ENCODE measurements at places on chromosomes 1 and 21.

DNA sequence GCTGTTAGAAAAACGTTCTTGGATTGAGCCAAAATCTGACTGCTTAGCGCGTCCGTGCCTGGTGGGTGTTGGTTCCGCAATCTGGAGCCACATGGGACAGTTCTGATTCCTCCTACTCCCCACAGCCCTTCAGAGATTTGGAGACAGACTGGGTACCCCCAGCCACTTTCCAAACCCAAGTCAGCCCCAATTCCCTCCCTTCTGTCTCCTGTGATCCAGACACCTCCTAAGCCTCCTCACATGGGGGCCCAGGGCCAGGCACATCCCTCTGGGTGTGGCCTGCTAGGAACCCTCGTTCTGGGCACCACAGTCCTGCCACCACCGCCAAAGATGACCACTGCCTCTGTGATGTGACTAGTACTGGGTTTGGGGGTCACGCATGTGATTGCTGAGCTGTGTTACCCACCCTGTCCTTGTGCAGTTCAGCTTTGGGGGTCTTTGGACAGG lies 4.8 kb downstream of the PLA2G5 start:
- no peak for DNase-seq

DNA sequence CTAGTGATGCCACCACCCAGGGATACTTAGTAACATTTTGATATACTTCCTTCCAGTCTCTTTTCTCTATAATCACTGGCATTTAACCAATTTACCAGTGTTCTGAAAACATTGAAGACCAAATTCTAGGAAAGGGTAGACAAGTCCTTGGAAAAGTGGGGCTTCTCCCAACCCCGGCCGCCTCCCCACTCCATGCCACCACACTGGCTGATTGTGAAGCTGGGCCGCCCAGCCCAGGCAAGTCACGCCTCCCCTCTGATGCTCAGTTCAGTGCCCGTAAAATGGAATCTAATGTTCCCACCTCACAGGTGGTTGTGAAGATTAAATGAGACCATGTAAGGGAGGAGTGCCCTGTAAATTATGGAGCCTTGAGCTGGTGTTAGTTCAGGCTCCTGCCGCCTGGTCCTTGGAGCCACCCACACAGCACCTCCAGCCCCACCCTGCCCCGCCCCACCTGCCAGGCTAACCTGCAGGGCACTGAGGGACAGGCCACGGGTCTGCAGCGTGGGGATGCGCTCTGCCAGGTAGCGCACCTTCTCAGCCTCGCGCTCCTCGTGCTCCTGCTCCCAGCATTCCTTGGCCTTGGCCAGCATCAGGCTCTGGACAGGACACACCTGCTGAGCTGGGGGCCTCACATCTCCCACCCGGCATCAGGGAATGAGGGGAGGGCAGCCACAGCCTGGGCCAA lies 7.3 kb downstream of the TNNI1 start:
- DNase-seq, result no peak

DNA sequence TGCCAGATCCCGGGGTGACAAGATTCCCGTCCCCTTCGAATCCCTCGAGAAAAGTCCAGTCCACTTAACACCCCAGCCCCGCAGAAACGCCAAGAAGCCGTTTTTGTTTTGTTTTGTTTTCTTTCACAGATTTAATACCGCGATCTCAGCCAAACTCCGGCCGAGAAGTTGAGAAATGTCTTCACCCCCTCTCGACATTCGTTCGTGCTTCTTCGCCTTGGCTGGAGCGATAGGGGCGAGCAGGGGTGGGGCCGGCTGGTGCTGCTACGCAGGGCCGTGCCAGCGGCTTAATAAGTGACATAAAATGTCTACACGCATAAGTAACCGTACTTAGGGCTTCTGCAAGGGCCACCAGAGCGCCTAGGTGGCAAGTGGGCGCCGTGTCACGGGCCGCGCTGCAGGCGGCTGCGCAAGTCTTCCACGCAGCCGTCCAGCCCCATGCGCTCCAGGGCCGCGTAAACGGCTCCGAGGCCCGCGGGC lies 4.9 kb downstream of the TNFRSF25 start:
- DNase-seq, result no peak

DNA sequence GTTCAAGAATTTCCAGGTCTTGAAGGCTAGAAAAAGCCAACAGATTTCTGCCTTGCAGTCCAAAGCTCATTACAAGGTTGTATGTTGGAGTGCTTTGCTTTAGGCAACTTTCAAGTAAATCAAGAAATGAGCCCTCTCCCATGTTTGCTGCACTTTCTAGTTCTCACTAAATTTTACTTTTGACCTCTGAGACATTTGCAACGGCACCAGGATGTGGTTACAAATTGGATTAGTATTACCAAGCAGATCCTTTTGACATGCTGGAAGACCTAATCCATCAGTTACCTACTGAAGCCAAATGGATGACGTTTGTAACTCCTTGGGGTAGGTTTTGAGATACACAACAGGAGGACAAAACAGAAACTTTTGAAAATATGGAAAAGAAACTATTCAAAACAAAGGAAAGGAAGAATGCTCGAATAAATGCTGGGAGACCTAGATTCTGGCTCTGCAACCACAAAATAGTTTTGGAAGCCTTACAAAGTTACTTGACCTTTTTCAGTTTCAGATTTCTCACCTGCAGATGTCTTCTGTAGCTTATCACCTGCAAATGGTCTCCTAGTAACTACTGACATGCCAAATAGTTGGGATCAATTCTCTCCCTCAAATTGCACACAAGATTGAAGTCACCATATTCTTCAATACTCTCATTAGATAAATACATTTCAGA lies 251.7 kb upstream of the ADGRL2 start:
- DNase-seq, result no peak

- DNase-seq, result no peak
Observed at GRCh38 chr1:181152892-181153633, 64.6 kb downstream of the IER5 start.

GRCh38 chr1:41371630-41372599 lies 10.7 kb downstream of the FOXO6 start:
- no peak for DNase-seq

DNA sequence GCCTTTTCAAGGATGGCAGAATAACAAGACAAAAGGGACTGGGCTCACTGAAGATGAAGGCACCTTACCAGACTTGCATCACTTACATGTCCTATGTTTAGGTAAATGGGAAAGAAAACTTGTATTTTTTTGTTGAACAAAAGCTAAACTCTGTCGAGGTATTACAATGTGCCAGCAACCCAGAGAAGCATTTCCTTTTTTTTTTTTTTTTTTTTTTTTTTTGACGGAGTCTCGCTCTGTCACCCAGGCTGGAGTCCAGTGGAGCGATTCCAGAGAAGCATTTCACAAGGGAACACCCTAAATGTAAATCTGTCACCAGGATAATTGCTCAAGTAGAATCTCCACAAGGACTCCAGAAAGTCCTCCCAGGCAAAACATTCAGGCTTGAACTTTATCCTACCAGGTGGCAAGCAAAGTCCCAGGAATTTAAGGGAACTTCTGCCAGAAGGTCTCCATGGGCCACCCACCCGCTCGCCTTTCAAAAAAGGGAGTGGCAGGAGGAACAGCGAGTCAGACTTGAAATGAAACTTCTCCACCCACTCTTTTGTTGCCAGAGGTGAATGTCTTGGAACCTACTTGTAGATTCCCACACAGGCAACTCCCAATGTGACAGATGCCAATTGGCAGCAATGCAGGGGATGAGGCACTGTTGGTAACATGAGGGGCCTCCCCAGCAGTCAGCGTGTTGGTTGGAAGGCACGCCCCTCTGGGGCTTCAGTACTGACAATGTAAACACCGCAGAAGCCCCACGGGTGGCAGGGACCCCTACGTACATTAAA lies 125.0 kb downstream of the TIAM1 start:
- no peak for DNase-seq

- DNase-seq, result no peak
Observed at GRCh38 chr21:33444499-33444898, 35.3 kb downstream of the TMEM50B start.

DNA sequence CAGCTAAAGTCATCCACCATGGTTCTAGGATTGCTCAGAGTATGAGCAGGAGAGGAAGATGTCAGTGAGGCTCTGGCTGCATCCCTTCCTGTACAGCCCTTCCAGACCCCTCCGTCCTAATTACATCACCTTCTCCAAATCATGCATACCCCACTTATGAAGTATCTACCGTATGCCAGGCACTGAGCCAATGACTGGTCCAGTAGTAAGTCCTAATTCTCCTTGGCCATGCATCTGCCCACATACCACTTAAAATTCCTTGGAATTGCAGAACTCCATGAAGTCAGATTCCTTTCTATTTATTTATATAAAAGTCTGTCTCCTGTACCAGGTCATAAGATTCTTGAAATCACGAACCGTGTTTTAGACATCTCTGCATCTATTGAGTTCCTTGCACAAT lies 106.1 kb downstream of the SEC16B start:
- DNase-seq, result no peak

DNA sequence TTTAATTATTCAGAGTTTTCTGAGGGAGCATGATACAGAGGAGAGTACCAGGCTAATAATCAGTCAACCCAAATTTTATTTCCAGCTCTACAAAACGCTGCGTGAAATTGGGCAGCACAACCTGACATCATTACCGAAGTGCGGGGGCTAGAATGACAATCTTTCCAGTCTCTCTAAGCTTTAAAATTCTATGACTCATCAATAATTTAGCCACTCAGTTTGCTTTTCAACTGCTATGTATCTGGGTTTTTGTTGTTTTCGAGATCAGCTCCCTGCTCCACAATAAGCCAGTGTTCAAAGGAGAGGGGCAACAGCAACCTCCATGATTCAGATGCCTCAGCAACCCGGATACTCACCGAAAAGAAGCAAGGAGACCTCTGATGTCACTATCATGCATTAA lies 13.9 kb downstream of the SORT1 start:
- no peak for DNase-seq

DNA sequence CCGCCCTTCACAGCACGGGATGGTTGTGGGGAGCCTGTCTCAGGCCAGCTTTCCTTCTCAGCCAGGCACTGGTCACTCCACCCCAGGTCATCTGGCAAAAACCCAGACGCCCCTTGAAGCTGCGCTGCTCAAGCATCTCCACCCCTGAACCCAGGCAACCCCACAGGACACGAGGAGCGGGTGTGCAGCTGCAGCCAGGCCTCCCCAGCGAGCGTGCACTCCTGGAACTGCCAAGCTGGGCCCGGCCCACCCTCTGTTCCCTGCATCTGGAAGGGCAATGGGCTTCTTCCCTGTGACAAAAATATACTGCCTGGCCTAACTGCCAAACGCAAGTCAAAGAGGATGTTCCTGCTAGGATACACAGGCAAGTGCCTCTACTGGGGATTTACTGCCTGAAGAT lies 39.7 kb downstream of the SLC66A1 start:
- DNase-seq, result no peak

DNA sequence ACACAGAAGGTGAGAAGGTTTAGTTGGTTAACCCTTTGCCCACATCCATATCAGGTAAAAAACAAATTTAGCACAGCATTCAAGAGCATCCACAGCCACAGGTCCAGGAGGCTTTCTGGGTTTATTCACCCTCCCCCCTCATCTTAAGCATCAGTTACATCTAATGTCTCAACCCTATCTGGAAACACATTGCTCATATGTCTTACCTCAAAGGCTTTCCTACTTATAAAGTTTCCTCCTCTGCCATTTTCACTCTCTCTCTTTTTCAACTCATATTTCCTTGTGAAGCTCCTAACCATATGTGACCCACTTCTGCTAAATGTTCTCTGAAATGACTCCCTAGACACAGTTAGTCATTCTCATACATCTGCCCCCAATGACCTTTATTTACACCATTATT lies 47.9 kb upstream of the RUNX1 start:
- no peak for DNase-seq

GRCh38 chr1:244545511-244545910 lies 84.4 kb downstream of the CATSPERE start:
- DNase-seq, result no peak

DNA sequence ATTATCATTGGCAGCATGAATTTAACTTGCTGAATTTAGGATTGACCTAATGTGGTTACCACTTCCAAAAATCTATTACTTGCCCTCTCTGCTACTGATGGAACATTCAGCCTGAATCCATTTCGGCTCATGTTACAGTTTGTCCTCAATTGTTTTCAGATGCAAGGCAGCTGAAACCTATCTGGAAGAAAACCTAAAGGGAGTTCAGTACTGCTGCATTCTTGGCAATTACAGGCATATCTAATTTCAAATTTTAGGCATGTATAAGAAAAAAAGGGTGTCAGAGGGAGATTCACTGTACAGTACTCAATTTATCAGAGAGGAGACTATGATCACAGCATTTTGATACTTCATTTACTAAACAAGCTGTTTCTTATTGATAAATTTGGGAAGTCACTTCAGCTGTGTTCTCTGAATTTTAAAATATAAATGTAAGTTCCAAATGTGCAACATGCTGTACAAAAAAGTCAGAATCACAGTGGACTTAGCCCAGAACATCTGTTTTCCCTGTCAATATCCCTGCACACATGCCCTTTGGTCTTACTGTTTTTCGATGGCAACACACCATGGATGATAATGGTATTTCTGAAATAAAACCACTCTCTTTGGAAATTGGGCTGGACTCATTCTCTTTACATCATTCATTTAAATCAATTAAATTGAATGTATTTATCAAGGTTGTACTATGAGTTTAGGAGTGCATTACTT lies 651.6 kb upstream of the ADGRL4 start:
- DNase-seq, result no peak

- no peak for DNase-seq
Observed at GRCh38 chr1:86758570-86758969, 54.2 kb downstream of the SH3GLB1 start.

DNA sequence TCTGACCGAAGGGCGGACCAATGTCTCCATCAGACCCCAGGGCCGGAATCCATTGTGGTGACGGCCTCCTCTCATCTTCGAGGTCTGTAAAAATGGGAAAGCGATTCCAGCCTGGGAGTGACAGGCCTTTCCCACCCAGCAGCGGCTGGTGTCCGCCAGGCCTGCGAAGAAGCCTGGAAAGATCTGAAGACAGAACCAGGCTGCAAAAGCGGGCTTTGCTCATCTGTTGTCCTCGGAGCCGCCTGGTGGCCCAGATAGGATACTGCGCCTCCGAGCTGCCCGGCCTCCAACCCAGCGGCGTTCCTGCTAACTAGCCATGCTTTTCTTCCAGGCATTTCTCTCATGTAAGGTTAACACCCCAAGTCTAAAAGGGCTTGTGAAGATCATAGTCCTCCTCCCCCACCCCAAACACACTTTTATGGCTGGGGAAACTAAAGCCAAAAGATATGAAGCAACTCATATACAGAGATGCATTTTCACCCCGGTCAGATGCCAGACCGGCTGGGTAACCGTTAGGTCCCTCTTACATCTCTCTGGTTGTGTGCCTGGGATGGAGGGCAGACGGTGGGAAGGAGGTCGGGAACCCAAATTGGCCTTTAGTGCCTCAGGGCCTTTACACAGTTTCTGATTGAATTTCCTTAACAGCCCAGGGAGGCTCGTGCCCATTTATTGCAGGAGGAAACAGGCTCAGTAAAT lies 1.9 kb upstream of the DHRS3 start:
- DNase-seq, result no peak

GRCh38 chr21:45318556-45319404 lies 31.1 kb upstream of the POFUT2 start:
- no peak for DNase-seq
